ENCODE measurements at places on chromosomes 13 and 19. TPM values are rescaled to one million over a fixed set of nuclear protein-coding genes. Genes with fewer than 3 reads are reported as not detected.

- DNase-seq: no peak
Observed at GRCh38 chr13:98390086-98390715, 186.7 kb downstream of the STK24 start.

DNA sequence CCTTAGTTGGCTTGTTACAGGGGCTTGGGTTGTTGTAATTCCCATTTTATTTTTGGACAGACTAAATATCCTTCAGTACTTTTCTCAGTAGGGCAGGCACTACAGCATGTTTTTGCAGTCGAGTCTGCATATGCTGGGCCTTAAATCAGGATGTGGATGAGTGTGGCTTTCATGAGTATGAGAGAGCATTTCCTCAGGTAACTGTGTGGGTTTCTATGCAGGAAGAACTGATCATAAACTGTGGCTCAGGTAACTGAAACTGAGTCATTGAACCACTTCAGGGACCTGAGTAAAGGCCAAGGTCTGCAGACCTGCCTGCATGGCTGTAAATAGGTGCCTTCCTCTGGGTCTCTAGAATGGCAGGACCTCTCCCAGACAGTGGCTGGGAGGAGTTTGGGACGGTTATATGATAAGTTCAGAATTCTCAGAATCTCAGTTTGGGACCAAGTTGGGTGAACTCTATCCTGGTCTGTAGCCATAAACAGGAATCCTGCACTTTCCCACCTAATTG is 112.1 kb downstream of the ZNF737 start:
- DNase-seq: no peak

The ZNF440 gene
- total RNA-seq: 16.1 TPM

GRCh38 chr13:36157480-36157879 is 26.3 kb upstream of the DCLK1 start:
- DNase-seq: no peak

- no peak for DNase-seq
Observed at GRCh38 chr13:29754473-29754806, 96.0 kb downstream of the UBL3 start.

DNA sequence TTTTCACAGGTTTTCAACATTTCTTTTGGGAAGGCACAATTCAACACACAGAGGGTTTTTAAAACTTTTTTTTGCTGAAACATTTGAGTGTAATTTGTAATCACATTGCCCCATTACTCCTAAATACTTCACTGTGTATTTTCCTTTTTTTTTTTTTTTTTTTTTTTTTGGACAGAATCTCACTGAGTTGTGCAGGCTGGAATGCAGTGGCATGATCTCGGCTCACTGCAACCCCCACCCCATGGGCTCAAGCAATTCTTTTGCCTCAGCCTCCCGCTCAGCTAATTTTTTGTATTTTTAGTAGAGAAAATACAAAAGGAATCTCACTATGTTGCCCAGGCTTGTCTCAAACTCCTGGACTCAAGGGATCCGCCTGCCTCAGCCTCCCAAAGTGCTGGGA is 14.8 kb upstream of the DNAJC15 start:
- no peak for DNase-seq

The ZNF382 gene
- 4.4 TPM for total RNA-seq

DNA sequence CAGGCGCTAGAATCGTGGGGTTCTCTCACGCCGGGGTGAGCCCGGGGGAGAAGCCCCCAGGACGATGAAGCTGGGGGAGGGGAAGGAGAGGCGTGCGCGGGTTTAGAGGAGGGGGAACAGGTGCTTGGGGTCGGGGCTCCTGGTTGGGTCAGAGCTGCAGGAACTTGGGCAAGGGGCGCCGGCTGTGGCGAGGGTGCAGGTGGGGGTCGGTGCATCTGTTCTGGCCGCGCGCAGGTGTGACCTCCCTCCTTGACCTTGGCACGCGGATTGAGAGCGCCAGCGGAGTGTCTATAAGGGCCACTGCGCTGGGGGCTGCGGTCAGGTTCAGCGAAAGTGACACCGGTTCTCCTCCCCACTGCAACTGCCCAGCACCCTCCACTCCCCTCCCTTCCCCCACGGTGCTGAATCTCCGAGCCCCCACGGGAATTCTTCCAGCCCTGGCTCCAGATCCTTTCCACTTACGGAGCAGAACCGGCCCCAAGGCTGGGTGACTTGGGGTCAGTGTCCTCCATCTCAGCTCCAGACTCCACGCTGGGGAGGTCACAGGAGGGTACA is 618 bp downstream of the TMEM38A start:
- no peak for DNase-seq

GRCh38 chr13:80086304-80086721 is 254.6 kb downstream of the SPRY2 start:
- DNase-seq: no peak

The LIM2 gene
- not detected for total RNA-seq

DNA sequence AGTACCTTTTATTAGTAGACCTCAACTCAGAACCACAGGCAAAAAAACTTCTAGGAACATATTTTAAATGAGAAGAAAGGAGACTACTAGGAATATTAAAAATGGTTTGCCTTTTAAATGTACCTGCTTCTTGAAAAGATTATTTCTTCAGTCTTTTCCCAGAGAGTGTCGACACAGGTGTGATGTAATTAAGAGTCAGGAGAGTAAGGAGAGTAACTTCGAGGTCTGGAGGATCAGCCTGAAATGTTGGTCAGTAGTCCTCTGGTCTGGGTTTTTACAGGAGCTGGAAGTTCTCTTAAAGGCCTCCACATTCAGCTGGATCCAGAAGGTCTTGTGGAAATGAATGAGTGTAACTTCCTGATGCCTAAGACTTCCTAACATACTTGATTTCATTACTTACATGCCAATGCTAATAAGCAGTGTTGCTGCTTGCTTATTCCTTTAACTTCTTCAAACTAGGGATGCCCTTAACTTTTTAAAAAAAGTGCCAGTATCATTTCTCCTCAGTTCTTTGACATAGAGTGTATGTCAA is at the start of gene KCTD4:
Gene KCTD4 (minus strand): TSS at position 345 of the 532 bp plus-strand sequence. CDS start 6,478 bp downstream, outside the sequence.
- no peak for DNase-seq

The TRPM4 gene
- 18.6 TPM for total RNA-seq

The MYO1F gene
- total RNA-seq: 10.7 TPM

The SIGLEC12 gene
- 0.91 TPM for total RNA-seq

DNA sequence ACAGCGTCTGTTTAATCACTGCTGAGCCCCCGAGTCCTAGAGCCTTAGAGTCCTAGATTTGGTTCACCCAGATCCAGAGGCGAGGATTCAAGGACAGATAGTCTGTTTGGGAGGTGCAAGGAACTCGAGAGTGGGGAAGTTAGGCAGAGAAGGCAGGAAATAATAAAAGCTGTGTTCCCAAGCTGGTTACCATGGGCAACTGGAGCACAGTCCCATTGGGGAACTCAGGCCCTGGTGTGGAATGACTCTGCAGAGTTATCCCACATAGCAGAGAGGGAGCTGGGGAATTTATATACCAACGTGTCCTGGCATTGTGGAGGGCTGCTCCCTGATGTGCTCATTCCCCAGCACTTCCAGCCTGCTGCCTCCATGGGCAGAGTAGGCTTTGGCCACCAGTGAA is 9.7 kb downstream of the IGSF23 start:
- DNase-seq: no peak

The KIR2DL4 gene
- not detected for total RNA-seq

DNA sequence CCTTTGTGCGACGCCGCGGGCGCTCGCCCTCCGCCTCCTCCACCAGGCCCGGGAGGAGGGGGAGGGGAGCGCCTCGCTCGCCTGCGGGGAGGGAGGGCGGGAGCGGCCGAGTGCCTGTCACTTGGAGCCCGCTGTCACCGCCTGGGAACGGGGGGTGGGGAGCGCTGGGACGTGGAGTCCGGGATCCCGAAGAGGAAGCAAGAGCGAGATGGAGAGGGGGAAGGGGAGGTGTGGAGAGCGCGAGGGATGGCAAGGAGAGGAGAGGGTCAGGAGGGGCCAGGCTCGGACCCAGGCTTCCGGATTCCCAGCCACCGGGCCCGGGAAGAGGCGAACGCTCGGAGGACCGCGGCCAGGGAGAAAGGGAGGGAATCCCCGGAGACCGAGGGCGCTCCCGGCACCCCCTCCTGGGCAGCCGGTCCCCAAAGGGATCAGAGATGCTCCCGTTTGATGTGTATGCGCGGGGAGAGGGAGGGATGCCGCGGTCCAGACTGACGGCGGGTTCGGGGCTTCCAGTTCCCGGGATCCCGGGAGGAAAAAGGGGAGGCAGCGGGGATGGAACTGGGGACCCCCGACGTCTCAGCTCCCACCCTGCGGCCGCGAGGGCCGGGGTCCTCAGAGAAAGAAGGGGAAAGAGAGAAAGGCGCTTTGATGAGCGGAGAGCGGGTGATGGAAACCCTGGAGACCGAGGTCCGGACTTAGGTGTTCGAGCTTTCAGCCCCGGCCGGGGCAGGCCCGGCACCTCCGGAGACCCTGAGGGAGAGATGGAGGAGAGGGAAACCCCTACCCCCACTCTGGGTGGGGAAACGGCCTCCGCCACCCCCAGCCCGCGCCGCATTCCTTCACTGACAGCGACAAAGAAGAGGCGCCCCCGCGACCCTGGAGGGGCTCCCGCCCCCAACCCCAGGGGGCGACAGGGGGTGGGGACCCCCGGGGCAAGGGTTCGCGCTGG is 4.7 kb upstream of the DPF1 start:
- DNase-seq: no peak

- no peak for DNase-seq
Observed at GRCh38 chr19:2312820-2313501, 5.0 kb upstream of the LINGO3 start.

The RAB3D gene
- 88.1 TPM for total RNA-seq

DNA sequence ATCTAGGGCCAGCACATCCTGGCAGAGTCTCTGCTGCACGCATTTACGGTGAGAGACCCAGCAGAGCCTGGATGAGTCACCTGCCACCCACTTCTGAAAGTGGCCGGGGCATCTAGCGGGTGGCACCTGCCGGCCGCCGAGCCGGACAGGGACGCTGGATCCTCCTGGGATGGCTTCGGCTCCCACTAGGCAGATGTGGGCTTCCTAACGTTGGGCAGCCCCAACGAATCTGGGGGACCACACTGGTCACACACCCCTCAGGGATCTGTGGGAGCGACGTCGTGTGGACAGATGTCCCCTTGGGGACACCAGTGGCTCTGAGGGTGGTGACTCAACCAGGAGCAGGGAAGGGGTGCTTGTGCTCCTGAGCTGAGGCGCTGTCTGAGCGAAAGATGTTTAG is 32.2 kb downstream of the TMEM255B start:
- DNase-seq: no peak

- no peak for DNase-seq
Observed at GRCh38 chr19:47729799-47730520, 15.4 kb upstream of the NOP53 start.

GRCh38 chr13:110431425-110432294 is 124.6 kb downstream of the COL4A2 start:
- DNase-seq: no peak

GRCh38 chr13:21225082-21225481 is 48.6 kb downstream of the MRPL57 start:
- no peak for DNase-seq

The CGB3 gene
- total RNA-seq: not detected

GRCh38 chr19:5828661-5829566 is 10.6 kb downstream of the FUT6 start:
- no peak for DNase-seq

The SETDB2 gene
- total RNA-seq: 6.7 TPM

DNA sequence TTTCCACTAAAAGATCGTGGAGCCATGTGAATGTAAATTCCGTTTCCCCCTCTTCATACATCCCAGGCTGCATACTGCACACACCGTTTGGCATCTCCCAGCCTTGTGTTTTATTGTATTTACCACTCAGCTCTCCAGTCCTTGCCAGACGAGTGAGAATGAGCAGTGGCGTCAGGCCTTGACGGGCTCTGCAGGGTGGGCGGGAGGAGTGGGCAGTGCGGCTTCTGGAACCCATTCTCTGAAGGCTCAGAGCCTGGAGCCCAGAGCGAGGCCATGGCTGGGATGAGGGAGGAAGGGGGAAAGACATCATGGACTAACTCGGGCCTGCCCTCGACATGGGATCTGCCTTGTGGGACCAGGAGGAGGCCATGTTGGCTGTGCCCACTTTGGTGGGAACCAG is 25.1 kb downstream of the BICRA start:
- DNase-seq: no peak

DNA sequence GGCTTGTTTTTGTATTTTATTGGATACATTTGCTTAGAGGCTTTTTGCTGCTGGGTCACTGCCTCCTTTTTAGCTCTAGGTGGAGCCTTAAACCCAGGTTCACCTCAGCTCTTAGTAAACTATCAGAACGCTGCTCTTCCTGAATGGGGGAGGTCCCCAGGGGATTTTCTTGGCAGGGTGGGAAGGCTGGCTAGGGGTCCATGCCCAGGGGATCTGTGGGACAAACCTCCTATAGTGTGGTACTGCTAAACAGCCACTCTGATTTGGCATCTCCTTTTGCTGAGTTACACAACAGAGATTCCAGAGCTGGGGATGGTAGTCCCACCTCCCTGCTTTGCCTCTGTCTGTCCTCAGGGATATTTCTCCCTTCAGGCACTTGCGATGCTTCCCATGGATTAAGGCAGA is 204.9 kb downstream of the ZIC5 start:
- no peak for DNase-seq

DNA sequence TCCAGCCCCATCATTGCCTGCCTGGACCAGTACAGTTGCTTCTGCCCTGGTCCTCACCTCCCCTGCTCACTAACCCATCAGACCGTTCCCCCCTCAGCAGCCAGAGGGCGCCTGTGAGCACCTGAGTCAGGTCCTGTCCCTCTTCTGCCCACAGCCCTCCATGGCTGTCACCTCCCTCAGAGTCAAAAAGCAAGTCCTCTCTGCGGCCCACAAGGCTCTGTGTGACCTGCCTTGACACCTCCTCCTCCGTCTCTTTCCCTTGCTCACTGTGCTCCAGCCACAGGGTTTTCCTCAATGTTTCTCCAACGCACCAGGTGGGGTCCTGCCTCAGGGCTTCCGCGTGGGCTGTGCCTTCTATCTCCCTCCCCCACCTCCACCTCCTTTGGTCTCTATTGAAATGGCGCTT is 29.4 kb upstream of the PTPRS start:
- DNase-seq: no peak

The CGB8 gene
- total RNA-seq: not detected

GRCh38 chr19:30686176-30686820 is 314.1 kb downstream of the ZNF536 start:
- no peak for DNase-seq

DNA sequence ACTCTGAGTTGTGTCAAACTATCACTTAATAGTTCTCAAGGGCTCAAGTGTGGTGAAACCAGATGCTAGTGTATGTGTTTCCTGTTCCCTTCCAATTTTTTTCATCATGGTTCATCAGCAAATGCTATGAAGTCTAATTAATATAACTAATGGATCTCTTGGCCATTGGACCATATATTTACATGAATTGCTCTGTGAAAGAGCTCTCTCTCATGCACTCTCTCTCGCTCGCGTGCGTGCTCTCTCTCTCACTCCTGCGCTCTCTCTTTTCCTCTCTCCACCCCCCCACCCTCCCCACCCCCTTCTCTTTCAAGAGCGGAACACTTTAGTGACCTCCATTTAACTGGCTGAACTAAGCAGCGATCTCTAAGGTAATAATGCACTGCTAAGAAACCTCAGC is 547.0 kb upstream of the GPC6 start:
- no peak for DNase-seq
